Ammon's horn (tissue), 1 donor: ENCODE measurements at places on chromosomes 16 and 17.

GRCh38 chr16:9340526-9341256 is 249.2 kb downstream of the HAPSTR1 start:
- no peak for DNase-seq

- DNase-seq: no peak
Measured at GRCh38 chr17:78089576-78090281, 38.8 kb downstream of the TMC6 start.

DNA sequence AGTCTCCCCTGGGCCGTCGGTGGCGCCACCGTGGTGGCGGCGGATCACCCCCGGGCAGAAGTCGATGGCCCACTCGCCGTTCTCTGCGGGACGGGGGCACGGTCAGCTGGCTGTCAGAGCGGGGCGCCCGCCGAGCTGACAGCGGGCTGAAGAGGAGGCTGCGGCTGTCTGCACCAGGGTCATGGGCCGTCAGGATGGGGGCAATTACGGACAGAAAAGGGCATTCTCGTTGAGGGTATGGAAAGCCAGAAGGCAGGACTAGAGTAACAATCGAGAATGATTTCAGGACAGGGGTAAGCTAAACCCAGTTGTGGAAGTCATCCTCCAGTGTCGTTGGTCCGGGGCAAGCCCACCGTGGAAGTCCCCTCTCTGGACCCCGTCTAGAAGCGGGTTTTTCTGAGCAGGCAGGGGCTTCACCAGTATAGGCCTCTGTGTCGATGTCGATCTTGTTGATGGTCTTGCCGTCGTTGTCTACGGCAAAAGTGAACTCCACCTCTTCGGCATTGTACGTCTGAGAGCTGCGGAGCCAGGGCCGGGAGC is 1.7 kb downstream of the CHRNE start:
- no peak for DNase-seq

DNA sequence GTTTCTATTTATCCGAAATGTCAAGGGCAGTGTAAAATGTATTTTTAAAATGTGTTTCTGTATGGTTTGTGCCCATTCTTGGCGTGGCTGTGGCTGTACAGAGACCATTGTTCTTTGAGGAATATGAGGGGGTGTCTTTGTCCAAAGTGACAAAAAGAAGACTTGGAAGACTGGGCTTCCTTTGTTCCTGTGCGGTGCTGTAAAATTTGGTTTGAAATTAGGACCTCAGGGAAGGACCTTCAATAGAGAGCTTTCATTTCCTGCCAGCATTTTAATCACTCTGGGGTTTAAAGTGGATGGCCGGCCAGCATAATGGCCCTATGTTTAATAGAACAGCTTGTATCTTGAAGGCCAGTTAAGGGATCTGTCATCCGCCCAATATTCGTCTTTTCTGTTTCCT is 190.1 kb upstream of the TBX2 start:
- DNase-seq: peak; percentile 75

GRCh38 chr17:80270104-80270503 is 9.5 kb downstream of the RNF213 start:
- DNase-seq: peak; percentile 66

DNA sequence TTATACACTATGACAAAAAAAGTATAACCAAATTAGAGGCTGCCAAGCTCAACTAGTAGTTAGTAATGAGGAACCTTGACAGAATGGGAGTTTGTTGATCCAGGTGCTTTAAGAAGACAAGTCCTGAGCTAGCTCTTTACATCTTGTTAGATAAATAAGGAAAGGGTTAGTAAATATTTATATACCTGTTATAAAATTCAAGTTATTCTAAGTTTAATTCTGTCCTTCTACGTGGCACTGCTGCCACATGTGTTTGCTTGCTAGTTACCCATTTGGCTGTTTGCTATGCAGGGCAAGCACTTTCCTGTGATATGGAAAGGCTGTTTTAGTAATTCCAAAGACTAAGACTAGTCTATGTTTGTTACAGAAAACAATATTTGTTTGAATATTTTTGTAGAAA is 180.5 kb downstream of the MYO1D start:
- no peak for DNase-seq
